ENCODE measurements at places on chromosomes 12 and 14.

DNA sequence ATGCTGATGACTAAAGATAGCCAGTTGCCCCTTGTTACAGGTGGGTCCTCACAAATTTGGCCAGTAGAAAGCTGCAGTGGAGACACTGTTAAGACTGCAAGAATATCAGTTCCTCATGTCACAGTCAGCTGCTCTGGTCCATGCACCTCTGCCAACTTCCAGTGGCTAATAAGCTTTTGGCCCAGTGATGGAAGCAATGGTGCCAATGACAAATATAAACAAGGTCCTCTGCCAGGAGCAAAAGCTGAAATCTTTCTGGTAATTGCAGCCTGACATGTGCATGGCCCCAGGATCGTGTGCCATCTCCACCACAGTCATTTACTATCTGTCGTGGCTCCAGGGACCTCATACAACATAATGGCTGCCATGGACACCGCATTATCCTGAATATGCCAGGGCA is 85.4 kb upstream of the TMEM260 start:
- DNase-seq: no peak

- no peak for DNase-seq
Observed at GRCh38 chr12:119447618-119448017, 113.1 kb downstream of the CCDC60 start.

DNA sequence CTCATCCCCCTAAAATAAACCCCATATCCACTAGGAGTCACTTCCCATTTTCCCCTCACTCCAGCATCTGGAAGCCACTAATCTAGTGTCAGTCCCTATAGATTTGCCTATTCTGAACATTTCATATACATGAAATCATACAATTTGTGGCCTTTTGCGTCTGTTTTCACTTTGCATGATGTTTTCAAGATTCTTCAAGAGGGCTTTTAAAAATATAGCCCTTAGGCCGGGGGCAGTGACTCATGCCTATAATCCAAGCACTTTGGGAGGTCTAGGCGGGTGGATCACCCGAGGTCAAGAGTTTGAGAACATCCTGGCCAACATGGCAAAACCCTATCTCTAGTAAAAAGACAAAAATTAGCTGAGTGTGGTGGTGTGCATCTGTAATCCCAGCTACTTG is 104.7 kb downstream of the VEZT start:
- no peak for DNase-seq

GRCh38 chr12:52726451-52726850 is 23.1 kb upstream of the KRT77 start:
- DNase-seq: no peak

- no peak for DNase-seq
Observed at GRCh38 chr12:2058837-2059236, 6.0 kb downstream of the CACNA1C start.

DNA sequence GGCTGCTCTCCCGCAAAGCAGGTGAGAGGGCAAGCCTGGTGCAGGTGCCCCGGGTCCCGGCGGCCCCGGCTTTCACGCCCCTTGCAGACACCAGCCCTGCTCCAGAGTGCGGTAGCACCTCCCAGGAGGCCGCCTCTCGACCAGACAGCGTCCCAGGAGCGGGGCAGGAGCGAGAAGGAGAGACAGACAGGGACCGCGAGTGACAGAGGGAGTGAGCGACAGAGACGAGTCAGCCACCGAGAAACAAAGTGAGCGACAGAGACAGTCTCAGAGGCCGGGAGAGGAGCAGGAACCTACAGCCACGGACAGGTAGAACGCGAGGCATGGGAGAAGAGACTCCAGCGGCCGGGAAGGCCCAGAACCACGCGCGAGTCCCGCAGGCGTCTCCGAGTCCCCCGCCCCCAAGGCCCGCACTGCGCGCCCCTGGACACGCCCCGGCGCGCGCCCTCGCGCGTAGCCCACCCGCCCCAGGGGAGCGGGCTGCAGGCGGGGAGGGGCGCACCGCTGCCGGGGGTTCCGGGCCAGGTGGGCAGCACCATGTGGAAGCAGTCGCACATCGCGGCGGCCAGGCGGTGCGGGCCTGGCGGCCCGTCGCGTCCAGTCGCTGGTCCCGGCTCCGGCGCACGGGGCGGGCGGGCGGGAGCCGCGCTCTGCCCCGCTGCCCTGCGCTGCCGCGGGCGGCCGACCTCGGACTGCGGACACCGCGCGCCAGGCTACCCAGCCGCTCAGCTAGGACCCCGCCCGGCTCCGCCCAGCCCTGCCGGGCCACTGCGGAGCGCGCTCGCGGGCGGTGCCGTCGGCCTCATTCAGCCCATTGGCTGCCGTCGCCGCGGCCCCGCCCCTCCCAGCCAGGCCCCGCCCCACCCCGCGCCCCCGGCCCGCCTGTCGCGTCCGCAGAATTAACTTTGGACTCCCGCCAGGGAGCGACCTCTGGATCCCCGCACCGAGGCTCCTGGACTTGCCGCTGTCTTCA is at the start of gene AHNAK2:
TSS of gene AHNAK2 (minus strand) at position 694 of the 973 bp plus-strand sequence. CDS start at position 557, 137 bp downstream.
- peak; percentile 93 for DNase-seq

- DNase-seq: peak; percentile 39
Observed at GRCh38 chr14:53953828-53954550, 2.6 kb downstream of the BMP4 start.

DNA sequence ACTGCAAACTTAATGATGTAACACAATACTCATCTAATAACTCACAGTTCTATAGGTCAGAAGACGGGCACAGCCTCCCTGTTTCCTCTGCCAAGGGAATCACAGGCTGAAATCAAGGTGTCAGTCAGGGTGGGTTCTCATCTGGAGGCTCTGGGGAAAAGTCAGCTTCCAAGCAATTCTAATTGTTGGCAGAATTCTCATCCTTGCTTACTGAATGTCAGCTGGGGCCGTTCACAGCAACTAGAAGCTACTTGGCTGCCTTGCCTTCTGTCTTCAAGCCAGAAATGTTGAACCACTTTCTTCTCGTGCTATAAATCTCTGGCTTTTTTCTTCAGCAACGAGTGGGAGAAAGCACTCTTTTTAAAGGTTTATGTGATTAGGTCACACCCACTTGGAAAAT is 80.1 kb upstream of the PDZRN4 start:
- DNase-seq: no peak

GRCh38 chr12:116142936-116143898 is 134.3 kb downstream of the MED13L start:
- DNase-seq: no peak

GRCh38 chr14:30533126-30533525 is 25.8 kb upstream of the G2E3 start:
- DNase-seq: no peak

DNA sequence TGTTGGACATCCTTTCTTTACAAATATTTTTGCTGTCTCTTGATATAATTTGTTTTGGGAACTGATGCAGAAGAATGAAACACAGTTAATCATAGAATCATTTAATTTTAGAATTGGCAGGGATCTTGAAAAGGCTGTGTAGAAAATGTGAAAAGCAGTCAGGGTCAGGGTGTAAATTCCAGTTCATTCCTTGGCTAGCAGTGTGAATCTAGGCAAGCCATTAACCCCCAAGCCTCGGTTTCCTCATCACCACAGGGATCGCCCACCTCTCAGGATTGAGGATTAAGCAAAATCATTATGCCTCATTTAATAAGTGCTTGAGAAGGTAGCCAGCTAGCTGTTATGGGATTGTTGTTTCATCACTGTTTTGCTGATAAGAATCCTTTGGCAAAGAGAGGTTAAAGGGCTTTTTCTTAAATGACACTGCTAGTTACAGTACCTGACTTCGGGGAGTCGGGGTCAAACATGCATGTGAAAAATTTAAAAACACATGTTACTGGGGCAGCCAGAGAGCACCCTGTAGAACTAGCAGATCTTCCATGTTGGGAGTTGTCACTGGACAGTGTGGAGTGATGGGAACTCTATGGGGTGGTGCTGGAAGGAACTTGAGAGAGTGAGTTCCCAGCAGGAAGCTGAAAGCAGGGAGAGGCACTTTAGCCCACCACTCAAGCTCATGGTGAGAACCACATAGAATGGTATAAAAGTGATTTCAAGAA is 10.7 kb downstream of the TNFRSF1A start:
- DNase-seq: no peak

- DNase-seq: no peak
Observed at GRCh38 chr12:129366656-129367055, 513.4 kb downstream of the GLT1D1 start.

DNA sequence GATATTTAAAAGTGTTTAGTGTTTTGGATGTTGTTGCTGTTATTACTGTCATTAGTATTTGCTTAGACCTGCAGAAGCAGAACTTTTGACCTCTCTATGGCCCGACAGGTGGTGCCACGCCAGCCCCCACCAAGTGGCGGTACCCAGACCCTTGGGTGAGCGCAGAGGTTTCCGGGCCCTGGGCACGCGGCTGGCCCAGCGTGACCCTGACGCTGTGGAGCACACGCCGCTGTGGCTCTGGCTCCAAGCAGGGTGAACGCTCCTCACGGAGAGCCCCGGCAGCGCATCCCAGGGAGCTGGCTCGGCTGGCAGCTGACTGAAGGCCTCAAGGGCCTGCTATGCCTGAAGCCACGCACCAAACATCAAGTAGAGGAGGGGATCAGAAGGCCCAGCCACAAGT is 22.6 kb downstream of the SLC25A47 start:
- no peak for DNase-seq

DNA sequence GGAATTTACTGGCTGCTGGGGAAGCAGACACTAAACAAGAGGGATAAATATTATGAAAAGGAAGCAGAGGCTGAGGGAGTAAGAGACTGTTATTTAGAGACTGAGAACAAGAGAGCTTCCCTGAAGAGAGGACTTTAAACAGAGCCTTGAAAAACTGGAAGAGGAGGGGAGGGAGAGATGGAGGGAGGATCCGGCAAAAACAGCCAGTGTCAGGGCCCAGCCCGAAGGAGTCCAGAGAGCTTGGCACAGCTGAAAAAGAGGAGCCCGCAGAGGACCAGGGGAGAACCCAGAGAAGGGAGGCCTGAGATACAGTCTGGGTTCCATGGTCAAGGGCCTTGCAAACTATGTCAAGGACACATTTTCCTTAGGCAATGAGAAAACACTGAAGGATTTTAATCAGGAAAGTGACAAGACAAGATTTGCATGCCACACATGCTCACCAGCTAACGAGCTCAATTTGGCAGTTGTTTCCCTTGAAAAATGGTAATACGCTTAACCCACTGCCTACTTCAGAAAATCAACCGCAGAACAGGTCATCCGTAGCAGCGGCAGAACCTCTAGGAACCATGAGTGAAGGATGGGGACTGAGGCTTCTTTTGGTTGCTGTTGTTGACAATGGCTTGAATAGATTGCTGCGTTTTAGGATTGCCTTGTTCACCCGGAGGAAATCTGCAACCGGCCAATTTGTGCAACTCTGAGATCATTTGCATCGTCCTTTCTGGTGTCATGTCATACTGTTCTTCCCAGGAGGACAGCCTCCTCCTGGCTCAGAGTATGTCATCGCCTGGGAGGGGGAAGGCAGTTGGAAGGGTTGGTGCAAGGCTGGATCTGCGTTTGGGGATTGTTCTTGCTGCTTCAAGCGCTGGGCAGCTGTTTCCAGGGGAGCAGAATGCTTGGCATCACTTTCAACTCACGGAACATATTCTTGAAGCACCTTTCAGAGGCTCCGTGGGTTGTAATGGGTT is 108.2 kb downstream of the PRMT8 start:
- no peak for DNase-seq

DNA sequence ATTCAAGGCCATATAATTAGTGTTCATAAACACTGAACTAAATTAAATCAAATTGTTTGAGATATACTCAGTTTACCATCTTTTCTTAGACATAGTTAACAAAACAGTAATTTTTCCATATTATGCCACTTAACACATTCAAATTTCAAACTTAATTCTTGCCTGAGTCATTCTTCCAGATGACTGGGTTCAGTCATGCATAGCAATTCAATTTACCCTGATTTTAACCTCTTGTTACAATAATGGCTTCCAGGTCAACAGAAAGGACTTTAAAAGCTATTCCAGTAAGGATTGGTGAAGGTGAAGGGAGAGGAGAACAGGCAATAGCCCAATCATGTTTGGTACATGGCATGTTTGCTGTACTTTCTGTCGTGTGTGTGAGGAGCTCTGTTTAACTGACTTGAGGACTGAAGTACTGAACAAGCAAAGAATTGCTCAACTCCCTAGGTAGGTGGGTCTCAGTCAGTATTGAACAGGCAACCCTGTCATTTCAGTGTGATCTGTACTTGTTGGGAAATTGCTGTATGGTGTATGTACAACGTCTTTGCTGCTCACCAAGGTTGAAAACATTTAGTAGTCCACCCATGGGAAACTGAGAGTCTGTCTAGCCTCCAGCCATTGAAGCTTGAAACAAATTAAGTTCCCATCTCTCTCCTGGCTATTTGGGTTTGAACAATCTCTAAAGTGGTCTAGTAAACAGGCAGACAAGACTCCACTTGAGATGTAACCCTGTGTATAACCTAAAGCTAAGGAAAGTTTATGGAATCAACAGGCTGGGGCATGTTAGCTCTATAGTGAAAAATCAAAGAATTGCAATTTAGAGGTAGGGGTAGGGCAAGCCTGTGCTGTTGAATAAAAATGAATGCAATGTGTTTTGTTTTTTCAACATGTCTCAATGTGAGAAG is 327.2 kb downstream of the BTG1 start:
- DNase-seq: no peak

GRCh38 chr12:98399532-98399931 is 115.9 kb upstream of the TMPO start:
- DNase-seq: peak; percentile 59

DNA sequence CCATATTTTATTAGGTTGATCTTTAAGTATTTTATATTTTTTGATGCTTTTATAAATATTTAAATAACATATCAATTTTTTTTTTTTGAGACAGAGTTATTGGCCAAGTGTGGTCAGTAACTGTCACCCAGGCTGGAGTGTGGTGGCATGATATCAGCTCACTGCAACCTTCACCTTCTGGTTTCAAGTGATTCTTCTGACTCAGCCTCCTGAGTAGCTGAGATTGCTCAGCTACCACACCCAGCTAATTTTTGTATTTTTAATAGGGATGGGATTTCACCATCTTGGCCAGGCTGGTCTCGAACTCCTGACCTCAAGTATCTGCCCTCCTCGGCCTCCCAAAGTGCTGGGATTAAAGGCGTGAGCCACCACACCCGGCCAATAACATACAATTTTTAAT is 71.1 kb downstream of the FUT8 start:
- DNase-seq: no peak
